Fibroblast of lung (primary cell): ENCODE measurements at places on chromosomes 4 and X.

DNA sequence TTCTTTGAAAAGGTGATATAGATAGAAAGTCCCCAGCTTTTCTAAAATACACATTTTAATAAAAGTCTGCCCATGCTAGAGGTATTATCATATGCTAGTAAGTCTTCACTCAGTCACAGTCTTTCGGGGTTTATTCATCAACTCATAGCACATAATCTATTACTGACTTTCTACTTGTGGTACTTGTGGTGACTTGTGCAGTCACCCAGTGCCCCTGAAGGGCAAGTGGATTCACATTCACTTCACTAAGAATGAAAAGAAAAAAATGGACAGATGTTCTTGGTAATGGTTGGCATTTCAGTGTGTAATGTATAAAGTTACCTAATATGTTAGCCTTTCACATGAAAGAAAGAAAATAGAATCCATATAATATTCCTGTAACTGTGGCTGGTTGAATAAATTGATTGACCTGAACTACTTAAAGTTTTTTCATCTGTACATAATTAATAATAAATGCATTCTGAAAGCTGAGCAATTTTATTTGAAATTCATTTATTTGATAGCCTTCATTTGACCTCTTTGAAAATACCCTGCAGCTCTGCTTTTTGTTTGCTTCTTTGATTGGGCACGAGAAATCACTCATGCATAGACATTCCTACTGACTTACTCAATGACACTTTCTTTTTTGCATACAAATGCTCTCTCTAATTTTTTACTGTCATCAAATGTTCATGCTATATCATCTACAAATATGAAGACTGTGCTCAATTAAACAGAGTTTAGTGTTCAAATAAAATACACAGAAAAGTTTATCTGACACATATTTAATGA is 39.5 kb upstream of the ZNF330 start:
- DNase-seq: no peak

GRCh38 chr4:171742436-171742835 is 70.8 kb upstream of the GALNTL6 start:
- no peak for DNase-seq

DNA sequence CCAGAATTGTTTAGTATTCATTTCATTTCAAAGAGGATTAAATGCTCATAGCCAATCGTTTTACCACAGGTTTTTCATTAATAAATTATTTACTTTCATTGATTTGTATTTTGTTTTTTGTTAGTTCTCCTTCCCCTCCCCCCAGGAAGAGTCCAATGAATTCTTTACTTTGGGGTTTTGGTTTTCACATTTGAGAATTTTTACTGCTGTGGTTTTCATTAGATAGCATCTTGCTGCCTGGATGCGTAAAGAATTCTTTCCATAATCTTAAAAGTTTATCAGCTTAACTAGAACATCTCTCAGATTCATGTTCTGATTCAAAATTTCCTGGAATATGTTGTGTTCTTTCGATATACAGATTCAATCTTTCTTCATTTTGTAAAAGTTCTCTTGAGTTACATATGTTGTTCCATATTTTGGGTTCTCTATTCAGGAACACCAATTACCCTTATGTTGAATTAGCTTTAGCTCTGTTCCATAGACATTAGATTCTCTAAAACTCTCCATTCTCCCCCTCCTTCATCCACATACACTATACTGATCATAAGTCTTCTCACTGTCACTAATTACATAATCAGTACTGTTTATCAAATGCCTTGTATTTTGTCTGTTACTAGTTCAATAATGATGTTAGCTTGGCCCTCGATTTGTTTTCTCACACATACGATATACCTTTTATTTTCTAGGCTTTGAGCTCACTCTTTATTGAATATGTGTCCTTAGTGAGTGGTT is 184.4 kb downstream of the CAMK2D start:
- DNase-seq: peak; percentile 27

GRCh38 chr4:111556851-111557250 is 588.4 kb upstream of the FAM241A start:
- no peak for DNase-seq

- DNase-seq: no peak
These were observed 220.2 kb upstream of the MAD2L1 start for GRCh38 chr4:120286813-120287212.

GRCh38 chr4:166045457-166045856 is 172.4 kb downstream of the TLL1 start:
- no peak for DNase-seq

GRCh38 chr4:106116025-106116424 is 200.0 kb downstream of the TBCK start:
- no peak for DNase-seq

GRCh38 chr4:40185830-40186664 is 10.8 kb upstream of the RHOH start:
- peak; percentile 43 for DNase-seq

DNA sequence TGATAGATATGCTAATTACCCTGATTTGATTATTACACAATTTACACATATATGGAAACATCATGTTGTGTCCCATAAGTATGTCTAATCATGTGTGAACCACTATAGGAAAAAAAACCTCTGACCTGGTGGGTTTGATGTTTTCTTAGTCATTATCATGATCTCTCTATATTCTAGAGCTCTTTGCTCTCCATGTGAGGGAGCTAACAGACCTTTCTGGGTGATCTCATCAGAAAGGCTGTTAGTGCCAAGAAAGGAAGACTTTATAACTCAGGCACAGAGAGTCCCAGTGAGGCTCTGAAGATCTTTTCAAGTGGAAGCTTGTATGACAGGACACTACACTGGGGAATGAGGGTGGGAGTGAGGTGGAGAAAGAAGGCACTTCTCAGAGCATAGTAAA is 527.7 kb upstream of the MAGEB2 start:
- DNase-seq: peak; percentile 71

DNA sequence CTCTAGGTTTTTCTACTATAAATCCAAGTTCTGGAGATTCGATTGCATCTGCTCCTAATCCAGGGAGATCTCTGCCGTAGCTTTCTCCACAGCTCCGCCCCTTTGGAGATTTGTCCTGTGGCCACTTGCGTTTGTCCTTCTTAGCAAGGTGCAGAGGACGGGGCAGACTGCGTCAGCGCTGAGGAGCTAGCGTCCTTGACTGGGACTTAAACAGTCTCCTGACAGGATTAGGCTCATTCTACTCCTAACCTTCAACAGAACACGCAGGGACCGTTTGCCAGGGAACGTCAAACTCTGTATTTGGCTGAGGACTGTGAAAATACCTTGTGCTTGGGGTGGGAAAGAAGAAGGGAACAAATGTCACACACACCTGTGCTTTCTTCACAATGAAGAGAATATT is 38.6 kb downstream of the SORBS2 start:
- DNase-seq: no peak

DNA sequence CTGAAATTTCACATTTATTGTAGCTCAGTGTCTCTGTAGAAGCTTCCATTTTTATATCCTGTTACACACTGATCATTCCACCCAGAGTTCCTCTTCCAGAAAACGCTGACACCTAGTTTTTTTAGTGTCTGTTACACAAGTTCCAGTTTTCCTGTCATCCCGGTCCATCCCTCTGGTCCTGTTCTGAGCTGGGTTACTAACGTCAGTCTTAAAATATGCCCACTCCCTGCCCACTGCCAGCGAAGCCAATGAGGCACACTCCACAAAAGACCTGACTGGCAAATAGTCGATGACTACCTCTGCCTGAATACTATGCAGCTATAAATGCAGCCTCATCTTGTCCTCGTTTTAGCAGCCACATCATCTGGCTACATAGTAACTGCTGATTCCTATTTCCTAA is 30.9 kb upstream of the DDX3X start:
- DNase-seq: no peak

- peak; percentile 29 for DNase-seq
These were observed 255.8 kb downstream of the OPHN1 start for GRCh38 chrX:68177542-68177941.

DNA sequence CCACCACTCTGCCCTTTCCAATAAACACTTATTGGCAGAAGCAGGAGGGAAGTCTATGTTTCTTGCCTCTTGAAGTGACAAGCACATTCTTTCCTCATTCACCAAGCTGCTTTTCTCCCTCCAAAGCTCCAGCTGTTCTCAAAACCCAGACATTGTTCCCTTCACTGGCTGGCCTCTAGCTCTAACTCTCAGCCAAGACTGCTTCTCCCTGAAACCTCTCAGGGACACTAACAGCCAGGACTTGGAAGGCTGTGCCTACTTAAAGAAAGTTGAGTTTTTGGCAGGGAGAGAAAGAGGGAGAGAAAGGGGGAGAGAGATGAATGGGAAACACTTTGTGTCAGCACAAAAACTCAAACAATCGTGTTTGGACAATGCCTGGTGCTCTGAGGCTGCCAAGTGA is 99.5 kb downstream of the COX18 start:
- DNase-seq: peak; percentile 58

DNA sequence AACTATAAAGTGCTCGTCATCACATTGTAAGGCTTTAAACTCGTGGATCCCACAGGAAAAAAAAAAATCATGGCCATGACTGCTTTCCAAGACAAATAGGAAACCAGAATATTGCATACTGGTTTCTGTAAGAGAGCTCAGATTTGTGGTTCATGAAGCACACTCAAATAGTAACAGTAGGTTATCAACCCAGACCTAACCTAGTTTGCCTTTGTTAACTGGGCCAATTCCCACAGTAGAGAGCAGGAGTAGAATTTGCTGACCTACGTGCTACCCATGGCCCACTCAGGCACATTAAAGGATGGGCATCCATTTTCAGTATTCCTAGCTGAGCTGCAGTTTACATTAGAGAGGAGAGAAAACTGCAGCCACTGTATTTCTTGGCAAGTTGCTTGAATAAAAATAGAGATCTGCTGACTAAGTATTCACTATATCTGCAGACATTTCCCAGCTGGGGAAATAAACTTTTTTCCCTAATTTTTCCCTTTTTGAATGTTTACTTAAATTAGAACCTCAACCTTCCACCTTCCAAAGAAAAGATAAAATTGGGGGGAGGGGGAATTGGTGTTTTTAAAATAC is 218.5 kb downstream of the SPANXN3 start:
- no peak for DNase-seq

DNA sequence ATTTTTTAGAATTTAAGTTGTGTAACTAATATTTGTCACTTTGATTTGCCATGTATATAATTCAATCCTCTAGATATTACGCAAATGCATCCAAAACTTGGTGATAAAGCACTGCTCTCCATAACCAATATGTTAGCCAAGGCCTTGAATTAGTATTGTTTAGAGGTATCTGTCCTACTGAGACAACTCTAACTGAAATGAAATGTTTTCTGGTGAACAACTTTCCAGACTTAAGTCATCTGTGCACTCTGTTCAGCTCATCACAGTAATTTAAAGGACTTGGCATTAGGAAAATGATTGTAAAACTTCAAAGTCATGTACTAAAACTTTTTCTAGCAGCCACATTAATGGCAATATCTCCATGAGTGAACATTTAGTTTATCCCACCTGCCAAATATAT is 73.1 kb downstream of the HPGD start:
- no peak for DNase-seq

DNA sequence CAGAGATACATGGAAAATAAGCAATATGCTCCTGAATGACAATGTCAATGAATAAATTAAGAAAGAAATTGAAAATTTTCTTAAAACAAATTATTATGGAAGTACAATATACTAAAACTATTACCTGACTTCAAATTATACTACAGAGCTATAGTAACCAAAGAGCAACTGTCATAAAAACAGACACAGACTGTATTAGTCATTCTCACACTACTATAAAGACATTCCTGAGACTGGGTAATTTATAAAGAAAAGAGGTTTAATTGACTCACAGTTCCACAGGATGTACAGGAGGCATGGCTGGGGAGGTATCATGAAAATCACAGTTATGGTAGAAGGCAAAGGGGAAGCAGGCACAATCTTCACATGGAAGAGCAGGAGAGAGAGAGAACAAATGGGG is 60.0 kb upstream of the CYSLTR1 start:
- DNase-seq: no peak

DNA sequence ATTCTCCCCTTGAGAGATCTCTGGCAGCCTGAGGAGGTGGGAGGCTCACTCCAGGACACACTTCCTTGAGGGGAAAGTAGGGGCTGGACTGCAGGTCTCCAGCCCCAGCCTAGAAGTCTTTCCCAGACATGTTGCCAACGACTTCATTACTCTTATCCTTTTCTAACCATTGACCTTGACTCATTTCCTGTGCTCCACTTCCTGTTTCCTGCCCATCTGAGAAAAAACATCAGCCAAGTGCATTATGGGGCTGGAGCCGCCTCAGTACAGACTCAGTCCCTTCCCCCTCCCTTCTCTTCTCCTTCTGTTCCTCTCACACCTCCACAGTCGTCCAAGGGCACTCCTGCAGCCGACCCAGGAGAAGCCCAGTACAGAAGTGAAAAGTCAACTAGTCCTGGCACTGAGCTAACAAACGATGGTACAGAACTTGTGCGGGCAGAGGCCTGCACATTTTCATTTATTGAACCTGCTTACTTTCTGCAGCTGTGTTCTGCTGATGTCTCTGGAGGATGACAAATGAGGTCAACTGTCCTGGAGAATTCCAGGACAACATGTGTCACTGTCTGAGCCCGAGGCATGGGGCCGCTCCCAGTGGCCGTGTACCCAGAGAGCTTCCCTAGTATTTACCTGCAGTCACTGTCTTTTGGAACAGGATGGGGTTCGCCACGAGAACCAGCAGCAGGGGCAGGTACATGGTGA is 20.1 kb downstream of the GPR143 start:
- DNase-seq: peak; percentile 31

DNA sequence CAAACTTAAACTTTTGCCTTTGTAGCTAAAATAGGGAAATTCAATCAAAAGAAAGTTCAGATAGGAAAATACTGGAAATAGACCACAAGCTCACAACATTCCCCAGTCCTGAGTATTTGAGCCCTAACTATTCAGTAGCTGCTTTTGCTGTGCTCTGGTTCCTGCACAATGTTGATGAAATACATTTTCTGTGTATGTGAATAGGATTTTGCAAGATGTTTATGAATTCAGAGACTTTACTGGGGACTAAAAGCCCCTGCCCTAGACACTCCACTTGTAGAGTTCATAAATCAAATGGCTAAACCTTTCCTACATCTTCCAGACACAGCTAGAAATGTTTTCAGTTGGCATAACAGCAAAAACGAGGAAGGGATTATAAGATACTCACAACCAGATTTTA is 105.9 kb downstream of the FBXO8 start:
- no peak for DNase-seq

- no peak for DNase-seq
These were observed 79.4 kb upstream of the ADRA2C start for GRCh38 chr4:3686753-3687152.

GRCh38 chr4:88439161-88439760 is 17.7 kb upstream of the HERC5 start:
- no peak for DNase-seq

GRCh38 chr4:14130551-14130950 is 503.0 kb upstream of the BOD1L1 start:
- DNase-seq: peak; percentile 27

- no peak for DNase-seq
These were observed 2.3 kb downstream of the IRF2 start for GRCh38 chr4:184471881-184472613.

DNA sequence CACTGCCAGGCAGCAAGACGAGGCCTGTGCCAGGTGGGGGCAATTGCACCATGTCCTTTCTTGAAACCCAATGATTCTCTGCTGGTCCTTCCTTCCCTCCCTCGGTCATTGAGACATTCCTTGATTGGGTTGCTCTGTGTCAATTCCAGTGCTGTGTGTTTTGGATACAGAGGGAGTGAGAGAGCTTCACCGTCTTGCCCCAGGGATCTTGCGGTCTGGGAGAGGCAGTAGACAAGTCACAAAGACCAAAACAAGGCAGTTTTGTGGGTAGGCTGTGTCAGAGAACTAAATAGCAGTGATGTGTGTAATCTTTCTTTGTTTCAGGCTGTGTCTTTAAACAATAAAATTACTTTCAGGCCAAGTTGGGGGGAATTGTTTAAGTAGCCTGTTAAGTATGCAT is 38.8 kb upstream of the TADA2B start:
- DNase-seq: no peak
